ENCODE measurements at places on chromosomes 6 and 20.

DNA sequence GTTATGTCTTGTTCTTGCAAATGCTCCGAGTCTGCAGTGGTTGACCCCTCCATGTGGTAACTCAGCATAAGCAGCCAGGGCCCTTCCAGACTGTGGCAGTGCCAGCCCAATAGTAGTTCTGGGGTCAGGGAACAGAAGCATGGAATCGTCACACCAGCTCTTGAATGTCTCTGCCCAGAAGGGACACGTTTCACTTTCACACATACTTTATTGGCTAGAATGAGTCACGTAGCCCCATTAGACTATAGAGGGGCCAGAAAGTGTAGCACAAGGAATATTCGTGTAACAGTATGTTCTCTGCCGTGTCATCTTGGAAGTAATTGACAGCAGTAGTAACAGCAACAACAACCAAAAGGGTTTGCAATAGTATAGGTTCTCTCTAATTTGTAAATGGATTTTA lies 254.7 kb downstream of the FARS2 start:
- no peak for DNase-seq

DNA sequence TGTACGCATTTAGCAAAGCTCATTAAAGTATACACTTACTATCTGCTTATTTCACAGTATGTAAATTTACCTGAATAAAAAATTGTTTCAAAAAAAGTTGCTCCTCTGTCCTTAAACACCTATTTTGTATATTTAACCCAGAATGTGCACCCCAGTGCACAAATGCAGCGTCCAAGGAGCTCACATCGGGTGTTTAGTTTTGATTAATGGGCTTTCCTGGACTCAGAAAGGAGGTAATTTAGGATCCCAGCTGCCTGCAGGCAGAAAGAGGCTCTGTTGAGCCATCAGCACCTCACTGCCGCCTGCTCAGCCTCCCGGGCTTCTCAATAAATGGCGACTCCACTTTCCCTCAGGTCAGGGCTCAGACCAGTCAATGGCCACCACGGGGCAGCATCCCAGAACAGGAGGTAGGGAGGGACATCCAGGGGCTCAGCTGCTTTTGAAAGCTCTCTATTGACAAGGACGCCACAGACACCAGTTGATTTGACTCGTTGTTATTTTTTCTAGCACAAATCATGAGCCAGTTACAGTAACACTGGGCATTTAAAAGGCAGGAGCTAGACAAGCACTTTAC lies 70.2 kb upstream of the TBC1D7 start:
- no peak for DNase-seq

DNA sequence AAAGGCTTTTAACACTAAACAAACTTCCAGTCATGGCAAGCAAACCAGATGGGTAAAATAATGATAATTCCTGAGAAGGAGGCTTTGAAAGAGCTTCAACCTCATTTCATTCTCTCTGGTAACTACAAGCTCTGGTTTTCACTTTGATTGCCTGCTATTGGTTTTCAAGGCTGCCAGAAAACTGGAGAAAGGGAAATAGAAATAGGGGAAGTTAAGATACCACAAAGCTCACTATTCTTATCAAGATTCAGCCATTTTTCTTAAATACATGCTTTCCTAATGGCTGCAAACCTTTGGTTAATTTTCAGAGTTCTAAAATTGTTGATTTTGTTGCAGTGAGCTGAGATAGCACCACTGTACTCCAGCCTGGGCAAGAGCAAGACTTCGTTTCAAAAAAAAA lies 42.5 kb upstream of the NELFCD start:
- DNase-seq: no peak

GRCh38 chr20:53831812-53832211 lies 238.2 kb upstream of the ZNF217 start:
- DNase-seq: no peak

GRCh38 chr6:141848029-141848890 lies 284.5 kb upstream of the GJE1 start:
- no peak for DNase-seq

GRCh38 chr20:5316188-5317158 lies at the start of gene PROKR2:
Gene PROKR2 (minus strand): TSS chr20:5316954. CDS start chr20:5314369, 2,585 bp downstream.
- no peak for DNase-seq

- DNase-seq: no peak
These were observed 95.6 kb downstream of the RAMACL start for GRCh38 chr6:166490671-166491500.

GRCh38 chr20:38888059-38888831 lies 38.0 kb upstream of the FAM83D start:
- no peak for DNase-seq
